ENCODE measurements at places on chromosomes 4 and X.
A peak's percentile ranks its signal among the peaks of the same experiment; 100 is the strongest.

DNA sequence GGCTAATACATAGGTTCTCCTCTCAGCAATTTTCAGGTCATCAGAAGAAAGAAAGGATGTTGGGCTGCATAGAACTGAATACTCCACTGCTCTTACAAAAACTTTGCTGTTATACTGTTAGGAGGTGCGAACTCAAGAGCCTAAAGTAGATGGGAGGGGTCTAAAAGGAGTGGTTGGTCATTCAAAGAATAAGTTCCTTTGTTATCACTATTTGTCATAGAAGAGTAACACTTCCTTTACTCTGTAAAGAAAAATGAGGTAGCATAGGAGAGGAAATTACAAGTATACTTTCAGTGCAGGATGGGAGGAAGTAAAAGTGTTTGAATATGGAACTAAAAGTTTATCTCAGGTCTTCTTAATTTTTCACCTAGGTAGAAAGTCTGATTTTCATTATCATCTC is 61.5 kb downstream of the CCNI start:
- DNase-seq: no peak
- H3K36me3 ChIP-seq: no peaks in the 10 kb centered on the region
- H3K27me3 ChIP-seq: no peaks in the 10 kb centered on the region
- H3K4me1 ChIP-seq: no peaks in the 10 kb centered on the region

- H3K4me3 ChIP-seq: no peak overlapping the region
- H3K27ac ChIP-seq: no peak overlapping the region
- no peaks in the 10 kb centered on the region for H3K36me3 ChIP-seq
These were observed 47.3 kb upstream of the GATB start for GRCh38 chr4:151808120-151808529.

GRCh38 chr4:39287223-39287622 is 78.9 kb downstream of the RFC1 start:
- DNase-seq: no peak
- no peaks in the 10 kb centered on the region for H3K36me3 ChIP-seq
- no peaks in the 10 kb centered on the region for H3K4me1 ChIP-seq
- no peaks in the 10 kb centered on the region for H3K27me3 ChIP-seq

DNA sequence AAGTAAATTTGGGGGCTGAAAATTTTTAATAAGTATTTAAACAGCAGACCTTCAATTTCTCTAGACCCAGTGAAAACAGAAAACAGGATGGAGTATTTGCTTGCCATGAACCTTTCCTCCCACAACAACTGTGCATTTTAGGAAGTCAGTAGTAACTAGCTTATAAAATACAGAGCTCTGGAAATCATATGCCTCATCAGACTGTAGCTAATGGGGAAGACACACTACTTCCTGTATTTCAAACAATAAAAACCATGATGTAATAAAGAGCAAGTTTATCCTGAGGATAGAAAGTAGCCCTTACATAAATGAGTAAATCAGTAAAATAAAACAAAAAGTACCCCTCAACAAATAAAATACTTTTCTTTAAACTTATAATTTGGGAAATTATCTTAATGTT is 280.1 kb upstream of the ZFP42 start:
- H3K36me3 ChIP-seq: no peaks in the 10 kb centered on the region
- no peaks in the 10 kb centered on the region for H3K4me1 ChIP-seq
- H3K27me3 ChIP-seq: no peaks in the 10 kb centered on the region
- H3K4me3 ChIP-seq: no peak overlapping the region

DNA sequence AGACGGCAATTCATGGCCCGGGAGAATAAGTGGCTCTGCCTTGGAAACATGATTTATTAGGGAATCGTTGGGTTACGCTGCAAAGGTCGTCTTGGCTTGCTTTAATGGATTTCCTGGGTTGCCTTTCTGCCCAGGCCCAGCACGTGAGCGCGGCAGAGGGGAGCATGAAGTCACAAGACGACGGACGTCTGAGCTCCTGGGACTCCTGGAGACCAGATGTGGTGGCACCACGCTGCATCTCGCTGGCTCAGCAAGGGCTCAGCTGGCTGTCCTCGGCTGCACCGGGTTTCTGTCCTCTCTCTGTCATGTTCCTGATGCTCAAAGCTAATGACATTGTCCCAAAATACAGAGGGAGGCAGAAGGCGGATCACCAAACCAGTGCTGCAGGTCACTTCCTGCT is 61.2 kb downstream of the C4orf50 start:
- no peak overlapping the region for H3K4me3 ChIP-seq
- no peaks in the 10 kb centered on the region for H3K4me1 ChIP-seq
- H3K27ac ChIP-seq: no peak overlapping the region
- no peaks in the 10 kb centered on the region for H3K36me3 ChIP-seq
- DNase-seq: no peak
- peaks cover 50% of the 10 kb centered on the region for H3K27me3 ChIP-seq

- no peaks in the 10 kb centered on the region for H3K36me3 ChIP-seq
- H3K4me1 ChIP-seq: no peaks in the 10 kb centered on the region
- no peaks in the 10 kb centered on the region for H3K27me3 ChIP-seq
- H3K27ac ChIP-seq: peak overlapping the region; percentile 49
- no peak for DNase-seq
- H3K4me3 ChIP-seq: peak overlapping the region; percentile 10
These were observed 225.1 kb downstream of the NR3C2 start for GRCh38 chr4:148216866-148217814.

DNA sequence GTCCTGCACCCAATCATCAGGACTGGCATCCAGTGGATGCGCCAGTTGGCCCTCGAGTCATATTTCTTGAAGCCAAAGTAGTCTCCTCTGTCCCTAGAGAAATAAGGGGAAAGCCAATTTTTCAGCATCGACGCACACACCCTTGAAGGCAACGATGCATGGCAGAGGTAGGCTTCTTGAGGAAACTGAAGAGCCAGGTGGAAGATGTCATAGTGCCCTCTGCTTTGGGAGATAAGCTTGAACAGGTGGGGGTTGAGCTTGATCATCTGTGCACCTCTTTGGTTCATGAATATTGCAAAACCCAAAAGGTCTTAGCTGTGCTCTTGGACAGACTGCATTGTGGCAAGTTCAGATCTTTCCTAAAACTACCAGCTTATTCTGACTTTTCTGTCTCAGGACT is 34.6 kb upstream of the WDR1 start:
- DNase-seq: no peak
- H3K27ac ChIP-seq: no peak overlapping the region
- H3K4me3 ChIP-seq: no peak overlapping the region
- H3K36me3 ChIP-seq: no peaks in the 10 kb centered on the region
- no peaks in the 10 kb centered on the region for H3K27me3 ChIP-seq

Data from breast epithelium (tissue), 4 donors.